ENCODE measurements at places on chromosomes 16 and 17. TPM values are rescaled to one million over a fixed set of nuclear protein-coding genes. Genes with fewer than 3 reads are reported as not detected.
A peak's percentile ranks its signal among the peaks of the same experiment; 100 is the strongest.

The DBF4B gene
- total RNA-seq, result 33.3 TPM

The NAGS gene
- total RNA-seq, result 1.0 TPM

The JPH3 gene
- total RNA-seq, result not detected

The SPN gene
- 0.17 TPM for total RNA-seq

DNA sequence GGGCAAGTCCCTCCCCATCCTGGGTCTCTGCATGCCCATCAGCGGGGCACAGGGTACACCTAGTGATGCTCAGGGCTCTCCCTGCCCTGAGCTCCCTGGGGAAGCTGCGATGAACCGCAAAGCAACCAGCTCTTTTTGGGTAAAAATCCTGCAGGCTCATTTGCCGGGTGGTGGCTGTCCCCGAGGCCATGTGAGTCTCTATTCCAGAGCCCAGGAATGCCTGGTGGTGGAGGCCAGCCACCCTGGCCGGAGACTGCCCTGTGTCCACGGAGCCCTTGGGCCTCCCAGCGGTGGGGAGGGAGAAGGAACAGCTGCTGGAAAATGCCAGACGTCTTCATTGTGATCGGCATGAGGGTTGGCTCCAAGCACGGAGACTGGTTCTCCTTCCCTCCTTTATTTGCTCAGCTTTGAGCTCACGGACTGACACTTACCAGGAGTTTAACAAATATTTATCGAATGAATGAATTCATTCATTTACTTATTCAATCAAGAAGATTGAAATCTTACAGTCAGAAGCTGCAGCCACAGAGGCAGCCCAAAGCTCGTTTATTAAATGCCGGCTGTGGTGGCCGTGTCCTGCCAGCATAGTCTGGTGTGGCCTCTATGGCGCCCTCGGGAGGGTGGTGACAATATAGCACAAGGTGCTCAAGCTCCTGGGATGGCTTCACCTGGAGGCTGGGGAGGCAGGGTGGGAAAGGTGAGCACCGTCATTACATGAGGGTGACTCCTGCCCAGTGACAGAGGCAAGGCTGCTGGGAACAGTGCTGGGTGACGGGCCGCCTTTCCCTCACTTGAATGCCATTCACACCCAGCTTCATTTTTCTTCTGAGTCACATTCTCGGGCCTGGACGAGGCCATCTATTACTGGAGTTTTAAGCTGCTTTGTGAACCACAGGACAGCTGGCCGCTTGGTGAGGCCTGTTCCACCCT, 31.1 kb upstream of the JPH3 start:
- no peak overlapping the region for H3K4me3 ChIP-seq
- H3K36me3 ChIP-seq, result no peaks in the 10 kb centered on the region
- H3K4me1 ChIP-seq, result no peaks in the 10 kb centered on the region
- peaks cover 72% of the 10 kb centered on the region for H3K27me3 ChIP-seq
- peak; percentile 36 for DNase-seq
- H3K27ac ChIP-seq, result no peak overlapping the region

DNA sequence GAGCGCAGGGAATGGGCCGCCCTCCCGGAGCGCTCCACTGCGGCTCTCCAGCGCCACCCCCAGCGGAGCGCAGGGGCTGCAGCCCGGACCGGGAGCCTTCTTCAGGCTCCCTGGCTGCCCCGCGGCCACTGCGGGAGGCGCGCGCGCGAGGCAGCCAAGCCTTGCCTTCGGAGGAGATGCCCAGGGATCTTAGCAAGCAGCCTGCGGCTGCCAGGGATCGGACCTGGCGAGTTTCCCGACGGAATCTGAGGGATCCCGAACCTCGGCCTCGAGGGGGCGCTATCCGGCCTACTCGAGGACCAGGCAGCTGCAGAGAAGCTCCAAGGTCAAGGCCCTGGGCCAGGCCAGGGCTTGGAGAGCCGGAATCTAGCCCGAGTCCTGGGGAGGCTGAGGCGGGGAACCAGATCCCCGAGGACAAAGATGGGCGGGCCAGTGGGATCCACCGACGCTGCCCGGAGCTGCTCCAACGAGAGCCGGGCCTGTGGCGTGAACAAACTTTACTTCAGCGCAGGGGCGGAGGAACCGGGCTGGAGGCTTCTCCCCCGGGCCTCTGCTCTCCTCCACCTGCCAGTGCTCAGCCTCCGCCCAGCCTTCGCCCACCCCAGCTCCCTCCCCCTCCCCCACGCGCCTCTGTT, at the start of gene IRX6:
IRX6 (plus strand) TSS at position 567 of the 635 bp plus-strand sequence. CDS start 889 bp downstream, outside the sequence.
- no peak within 1 kb of the TSS for H3K27ac ChIP-seq
- H3K4me1 ChIP-seq, result peaks cover 9% of the 10 kb centered on the region
- no peaks in the 10 kb centered on the region for H3K36me3 ChIP-seq

DNA sequence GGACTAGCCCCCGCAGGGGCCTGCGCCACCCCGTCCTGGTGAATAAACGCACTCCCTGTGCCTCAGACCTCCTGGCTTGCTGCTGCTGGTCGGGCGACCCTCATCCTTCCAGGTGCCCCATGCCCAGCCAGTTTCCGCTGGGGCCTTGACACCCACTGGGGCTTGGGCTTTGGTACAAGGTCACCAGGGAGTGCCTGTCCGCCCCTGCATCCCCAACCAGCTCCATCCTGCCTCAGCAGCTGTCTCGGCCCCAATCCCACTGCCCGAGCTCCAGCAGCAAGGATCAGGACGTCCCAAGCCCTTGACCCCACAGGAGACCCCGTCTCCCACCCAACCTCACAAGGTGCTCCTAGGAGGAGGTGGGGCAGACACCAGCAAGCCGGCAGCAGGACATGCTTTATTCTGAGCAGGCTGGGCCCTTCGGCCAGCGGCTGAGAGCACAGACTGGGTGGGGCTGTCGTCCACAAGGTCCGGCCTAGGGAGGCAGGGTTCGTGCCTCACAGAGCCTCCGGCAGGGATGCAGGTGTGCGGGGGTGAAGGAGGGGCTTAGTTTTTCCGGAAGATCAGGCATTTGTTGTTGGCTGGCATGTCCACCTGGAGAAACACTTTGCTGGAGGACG, 1.9 kb downstream of the METTL26 start:
- H3K36me3 ChIP-seq, result no peaks in the 10 kb centered on the region
- no peaks in the 10 kb centered on the region for H3K27me3 ChIP-seq
- H3K4me1 ChIP-seq, result peaks cover 17% of the 10 kb centered on the region

DNA sequence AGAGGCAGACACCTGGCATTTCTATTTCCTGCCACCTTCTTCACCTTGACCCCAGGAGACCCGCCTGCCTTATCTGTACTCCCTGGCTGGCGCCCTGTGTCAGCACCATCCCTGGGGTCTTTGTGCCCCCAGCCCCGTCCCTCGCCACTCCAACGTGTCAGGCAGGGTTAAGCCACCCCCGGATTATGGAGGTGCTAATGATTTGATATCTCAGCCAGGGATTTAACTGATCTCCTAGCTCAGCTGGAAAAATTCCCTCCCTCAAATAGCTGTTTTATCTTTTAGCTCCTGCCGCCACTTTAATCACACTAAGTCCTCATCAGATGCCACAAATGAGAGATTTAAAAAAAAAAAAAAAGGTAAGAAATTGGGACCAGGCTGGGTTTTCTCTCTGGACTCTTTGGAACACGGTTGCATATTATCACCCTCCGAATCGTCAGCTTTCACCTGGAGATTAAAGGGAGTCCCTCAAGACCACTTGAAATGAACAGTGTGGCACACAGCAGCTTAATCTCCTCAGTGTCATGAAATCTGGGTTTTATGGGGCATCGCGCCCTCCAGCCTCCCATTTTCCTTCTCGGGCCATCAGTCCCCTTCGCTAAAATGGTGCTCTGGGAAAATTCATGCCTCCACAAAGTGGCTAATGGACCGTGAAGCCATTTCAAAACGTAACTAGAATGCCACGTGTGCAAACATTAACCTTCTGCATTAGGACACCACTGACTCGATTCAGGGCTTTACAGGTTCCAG, 26.2 kb upstream of the WFDC1 start:
- DNase-seq, result no peak
- no peak overlapping the region for H3K27ac ChIP-seq
- no peak overlapping the region for H3K4me3 ChIP-seq
- H3K27me3 ChIP-seq, result no peaks in the 10 kb centered on the region

Measured in PC-9 (cell line).